Brain (organoid and tissue), 16 donors: ENCODE measurements at places on chromosomes 12 and 14.

DNA sequence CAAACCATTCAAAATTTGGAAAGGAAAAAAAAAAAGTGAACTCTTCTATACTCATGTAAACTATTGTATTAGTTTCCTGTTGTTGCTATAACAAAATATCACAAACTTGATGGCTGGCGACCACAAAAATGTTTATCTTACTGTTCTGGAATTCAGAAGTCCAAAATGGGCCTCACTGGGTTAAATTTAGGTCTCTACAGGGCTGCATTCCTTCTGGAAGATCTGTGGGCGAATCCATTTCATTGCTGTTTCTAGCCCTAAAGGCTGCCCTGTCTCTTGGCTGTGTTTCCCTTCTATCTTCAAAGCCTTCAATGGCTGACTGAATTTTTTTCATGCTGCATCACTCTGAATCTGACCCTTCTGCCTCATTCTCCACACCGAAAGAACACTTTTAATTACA is 105.1 kb upstream of the NAV3 start:
- no peak for DNase-seq

DNA sequence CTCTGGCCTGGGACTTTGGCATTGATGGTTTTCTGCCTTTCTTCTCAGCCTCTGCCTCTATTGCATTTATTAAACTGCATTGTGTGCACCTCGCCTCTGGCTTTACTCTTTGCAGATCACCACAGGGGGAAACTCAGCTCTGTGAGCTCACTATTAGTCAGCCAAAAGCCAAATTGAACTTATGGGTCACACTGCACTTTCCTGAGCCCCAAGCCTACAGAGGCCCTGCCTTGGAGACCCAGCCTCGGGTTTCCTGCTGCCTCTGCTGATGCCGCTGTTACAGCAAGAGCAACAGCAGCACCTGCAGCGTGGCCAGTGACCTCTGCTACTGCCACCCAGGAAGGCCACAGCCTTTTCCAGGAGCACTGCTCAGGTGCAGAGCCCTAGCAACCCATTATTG is 122.5 kb downstream of the DAD1 start:
- no peak for DNase-seq

- DNase-seq: no peak
Observed at GRCh38 chr14:103762036-103762435, 46.4 kb downstream of the ZFYVE21 start.

DNA sequence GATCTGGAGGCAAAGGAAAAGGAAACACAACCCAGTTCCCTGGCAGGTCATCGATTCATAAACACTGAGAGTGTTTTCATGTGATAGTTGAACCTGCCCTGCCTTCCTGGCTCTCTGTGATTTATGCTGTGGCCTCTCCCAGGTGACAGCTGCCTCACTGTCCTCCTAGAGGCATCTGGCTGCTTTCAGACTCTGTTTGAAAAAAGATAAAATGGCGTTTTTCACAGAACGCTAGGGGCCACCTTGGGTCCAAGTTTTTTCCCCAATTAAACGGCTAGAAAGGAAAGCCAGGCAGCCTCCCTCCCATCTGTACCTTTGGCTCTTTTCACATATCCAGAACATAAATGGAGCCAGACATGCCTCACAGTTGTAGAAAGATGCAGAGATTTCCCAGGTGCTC is 252.6 kb upstream of the CCDC196 start:
- DNase-seq: peak; percentile 57

- DNase-seq: no peak
Observed at GRCh38 chr14:22601996-22602395, 3.9 kb downstream of the ABHD4 start.

DNA sequence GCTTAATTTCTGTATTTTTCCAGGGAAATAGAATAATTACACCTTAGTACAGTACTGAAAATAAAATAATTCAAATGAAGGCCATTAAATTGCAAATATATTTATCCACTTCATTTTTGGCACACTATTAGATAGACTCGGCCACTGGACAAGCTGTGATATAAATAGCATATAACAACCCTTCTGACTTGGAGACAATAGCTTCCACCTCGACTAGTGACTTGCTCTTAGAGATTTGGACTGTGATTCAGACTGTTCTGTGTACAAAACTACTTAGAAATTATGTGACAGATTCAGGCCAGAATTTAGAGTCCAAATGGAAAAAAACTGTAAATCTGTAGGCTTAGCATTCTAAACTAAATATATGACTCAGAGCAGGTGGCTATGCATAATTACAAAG is 949.9 kb downstream of the LRFN5 start:
- no peak for DNase-seq

DNA sequence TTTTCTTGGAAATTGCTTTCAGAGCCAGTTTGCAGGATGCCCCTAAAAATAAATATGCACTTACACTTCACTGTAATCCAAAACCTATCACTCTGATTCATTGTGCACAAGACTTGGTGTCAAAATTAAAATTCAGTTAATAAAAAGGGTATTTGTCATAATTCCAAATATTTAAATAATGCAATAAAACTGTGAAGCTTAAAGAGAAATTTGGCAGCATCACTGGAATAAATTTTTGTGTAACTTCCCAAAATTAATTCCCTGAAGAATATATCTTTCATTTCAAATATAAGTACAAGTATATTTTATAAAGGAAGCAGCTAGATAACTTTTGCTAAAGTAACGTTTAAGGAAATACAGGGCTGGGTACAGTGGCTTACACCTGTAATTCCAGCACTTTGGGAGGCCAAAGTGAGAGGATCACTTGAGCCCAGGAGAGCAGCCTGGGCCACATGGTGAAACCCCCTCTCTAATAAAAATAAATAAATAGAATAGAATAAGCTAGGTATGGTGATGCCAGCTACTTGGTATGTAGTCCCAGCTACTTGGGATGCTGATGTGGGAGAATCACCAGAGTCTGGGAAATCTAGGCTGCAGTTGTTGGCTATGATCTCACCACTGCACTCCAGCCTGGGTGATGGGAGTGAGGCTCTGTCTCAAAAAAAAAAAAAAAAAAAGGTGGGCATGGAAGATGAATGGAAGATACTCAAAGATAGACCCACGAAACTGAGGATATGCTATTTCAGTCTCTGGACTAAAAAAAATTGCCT is 233.8 kb downstream of the FBXL14 start:
- no peak for DNase-seq

DNA sequence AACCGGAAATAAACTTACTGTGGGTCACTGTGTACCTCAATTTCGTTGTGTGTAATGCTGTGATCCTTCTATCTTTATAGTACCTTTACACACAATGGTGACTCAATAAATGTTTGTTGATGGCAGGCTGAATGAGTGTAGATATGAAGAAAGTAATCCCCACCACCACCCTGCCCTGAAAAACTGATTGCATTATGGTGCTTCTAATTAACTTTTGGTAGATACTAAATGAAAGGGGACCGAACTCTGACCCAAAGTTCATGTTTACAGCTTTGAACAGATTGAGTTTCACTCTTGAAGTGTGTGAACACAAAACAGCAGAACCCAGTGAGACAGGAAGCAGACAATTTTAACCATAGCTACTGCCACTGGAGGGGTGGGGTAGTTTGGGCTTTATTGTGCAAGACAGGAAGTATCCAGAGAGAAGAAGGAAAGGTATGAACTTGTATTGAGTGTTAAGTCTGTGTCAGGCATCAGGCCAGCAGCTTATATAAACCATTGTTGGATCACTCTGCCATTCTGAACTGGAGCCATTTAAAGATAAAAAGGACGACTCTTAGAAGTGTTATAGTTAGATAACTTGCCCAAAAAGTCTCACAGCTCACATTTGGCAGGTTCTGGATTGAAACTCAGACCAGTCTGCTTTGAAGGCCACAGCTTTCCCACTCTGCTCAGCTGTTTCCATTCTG is 197.0 kb upstream of the AMIGO2 start:
- no peak for DNase-seq

DNA sequence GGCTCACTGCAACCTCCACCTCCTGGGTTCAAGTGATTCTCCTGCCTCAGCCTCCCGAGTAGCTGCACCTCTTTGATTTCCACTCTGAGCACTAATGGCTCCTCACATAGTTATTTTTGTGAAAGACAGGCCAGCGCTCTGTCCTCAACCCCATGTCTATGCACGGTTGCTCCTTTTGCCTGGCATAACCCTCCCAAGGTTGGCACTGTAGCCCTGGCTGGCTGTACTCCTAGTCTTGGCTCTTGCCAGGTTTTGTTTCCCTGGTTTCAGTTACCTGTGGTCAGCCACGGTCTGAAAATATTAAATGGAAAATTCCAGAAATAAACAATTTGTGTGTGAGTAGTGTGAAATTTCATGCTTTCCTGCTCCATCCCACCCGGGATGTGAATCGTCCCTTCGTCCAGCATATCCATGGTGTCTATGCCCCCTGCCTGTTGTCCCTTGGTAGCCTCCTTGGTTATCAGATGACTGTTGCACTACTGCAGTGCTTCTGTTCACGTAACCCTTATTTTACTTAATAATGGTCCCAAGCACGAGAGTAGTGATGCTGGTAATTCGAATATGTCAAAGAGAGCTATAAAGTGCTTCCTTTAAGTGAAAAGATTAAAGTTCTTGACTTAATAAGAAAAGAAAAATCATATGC is 12.3 kb upstream of the DCD start:
- DNase-seq: no peak

DNA sequence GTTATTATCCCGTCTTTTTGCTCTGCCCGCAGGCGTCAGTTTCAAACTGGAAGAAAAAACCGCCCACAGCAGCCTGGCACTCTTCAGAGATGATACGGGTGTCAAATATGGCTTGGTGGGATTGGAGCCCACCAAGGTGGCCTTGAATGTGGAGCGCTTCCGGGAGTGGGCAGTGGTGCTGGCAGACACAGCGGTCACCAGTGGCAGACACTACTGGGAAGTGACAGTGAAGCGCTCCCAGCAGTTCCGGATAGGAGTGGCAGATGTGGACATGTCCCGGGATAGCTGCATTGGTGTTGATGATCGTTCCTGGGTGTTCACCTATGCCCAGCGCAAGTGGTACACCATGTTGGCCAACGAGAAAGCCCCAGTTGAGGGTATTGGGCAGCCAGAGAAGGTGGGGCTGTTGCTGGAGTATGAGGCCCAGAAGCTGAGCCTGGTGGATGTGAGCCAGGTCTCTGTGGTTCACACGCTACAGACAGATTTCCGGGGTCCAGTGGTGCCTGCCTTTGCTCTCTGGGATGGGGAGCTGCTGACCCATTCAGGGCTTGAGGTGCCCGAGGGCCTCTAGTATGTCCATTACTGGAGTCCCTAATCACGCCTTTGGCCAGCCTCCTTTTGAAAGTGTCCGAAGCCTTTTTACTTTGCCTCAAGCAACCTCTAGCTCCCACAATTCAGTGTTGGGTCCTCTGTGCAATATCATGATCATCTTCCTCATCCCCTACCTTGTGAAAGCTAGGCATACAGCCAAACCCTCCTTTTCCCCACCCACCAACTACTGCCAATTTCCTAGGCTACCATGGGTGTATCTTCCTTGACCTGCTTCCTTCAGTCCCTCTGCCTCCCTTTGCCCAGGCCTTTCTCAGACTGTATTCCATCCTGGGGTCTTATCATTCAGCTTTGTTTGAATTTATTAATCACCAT is 891 bp downstream of the SPRYD4 start:
- DNase-seq: no peak

GRCh38 chr12:3614806-3615466 is 123.9 kb downstream of the PRMT8 start:
- peak; percentile 42 for DNase-seq
